ENCODE measurements at places on chromosomes 11 and 22.

DNA sequence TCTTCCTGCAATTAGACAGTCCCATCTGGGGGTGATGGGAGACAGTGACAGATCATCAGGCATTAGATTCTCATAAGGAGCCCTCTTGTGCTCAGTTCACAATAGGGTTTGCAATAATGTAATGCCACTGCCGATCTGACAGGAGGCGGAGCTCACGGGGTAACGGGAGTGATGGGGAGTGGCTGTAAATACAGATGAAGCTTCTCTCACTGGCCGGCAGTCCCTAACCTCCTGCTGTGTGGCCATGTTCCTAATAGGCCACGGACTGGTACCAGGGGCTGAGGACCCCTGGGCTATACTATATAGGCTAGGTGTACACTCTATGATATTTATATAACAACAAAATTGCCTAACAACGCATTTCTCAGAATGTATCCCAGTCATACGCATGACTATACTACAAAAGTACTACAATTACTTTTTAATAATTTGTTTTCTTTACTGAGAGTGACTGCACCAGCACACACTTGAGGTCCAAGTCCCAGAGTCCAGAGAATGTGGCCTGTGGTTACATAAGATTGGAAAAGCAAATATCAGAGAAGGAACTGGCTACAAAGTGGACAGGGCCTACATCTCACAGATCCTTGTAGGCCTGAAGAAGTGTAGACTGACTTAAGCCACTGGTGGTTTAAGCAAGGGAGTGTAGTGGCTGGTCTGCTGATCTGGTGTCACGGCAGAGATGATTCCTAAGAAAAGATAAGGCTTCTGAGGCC lies 200.0 kb downstream of the LARGE1 start:
- no peak for DNase-seq

DNA sequence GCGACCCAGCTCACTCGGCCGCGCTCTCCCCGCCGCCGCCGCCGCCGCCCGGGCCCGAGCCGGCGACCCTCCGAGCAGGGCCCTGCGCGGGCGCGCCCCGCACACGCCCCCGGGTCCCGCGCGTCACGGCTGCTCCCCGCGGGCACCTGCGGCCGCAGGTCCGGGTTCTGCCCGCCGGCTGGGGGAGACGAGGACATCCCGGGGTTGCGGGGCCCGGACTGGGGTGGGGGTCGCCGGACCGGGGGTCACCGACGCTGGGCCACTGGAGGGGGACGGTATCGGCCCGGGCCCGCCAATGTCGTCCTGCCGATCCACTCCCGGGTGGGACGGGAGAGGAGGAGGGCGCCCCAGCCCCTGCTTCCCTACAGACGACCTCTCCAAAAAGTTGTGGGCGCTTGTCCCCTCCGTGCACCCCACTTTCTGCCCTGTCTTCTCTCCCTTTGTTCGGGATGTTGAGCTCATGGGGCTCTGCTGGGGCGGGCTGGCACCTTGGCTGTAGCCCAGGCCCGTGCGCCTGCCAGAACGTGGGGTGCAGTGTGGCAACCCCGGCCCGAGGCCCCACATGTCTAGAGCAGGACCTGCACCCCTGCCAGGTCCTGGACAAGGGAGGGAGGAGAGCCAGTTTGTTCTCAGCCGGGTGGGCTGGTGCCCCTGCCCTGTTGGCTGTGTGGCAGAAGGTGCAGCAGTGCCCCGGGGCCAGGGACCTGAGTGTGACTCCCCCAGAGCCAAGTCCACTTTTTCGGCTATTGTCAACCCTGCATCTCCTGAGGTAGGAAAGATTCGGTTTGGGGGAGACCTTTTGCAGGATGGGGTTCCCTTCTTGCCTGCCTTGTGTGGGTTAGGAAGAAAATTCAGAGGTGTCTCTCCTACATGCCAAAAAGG lies 40.2 kb upstream of the CELSR1 start:
- DNase-seq: peak; percentile 32

DNA sequence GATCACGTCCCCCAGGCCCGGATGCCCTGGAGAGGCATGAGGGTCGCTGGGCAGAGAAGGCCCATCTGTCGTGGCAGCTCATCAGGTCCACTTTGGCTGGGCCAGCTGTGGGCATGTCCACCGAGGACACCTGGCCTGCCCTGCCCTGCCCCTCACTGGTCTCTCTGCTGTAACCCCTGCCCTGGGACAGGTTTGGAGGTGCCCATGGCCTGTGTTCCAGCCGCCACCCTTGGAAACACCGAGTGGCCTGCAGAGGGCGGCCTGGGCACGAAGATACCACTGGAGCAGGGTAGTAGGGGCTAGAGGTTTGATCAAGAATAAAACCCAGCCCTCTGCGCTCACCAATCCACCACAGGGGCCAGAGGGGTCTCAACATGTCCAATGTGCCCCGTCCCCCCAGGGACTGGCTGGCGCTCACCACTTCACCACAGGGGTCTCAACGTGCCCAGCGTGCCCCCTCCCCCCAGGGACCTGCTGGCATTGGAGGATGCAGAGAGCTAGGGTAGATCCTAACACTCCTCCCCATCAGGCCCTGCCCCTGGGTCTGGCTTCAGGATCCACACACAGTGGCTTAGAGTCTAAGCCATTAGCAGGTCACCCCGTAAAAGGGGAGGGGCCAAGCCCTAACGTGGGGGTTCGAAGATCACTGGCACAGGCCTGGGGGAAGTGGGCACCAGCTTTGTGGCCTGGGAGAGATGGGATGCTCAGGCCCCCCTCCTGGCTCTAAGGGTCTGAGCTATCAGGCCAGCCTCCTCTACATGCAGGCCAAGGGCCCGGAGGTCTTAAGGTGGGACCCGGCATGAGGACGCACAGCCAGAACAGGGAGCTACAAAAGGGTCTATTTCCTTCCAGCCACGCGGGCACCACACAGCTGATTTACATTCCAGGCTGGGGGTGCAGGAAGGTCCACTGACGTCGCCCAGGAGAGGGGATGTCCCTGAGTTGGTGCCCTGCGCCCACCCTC lies 1.3 kb upstream of the HDAC10 start:
- peak; percentile 80 for DNase-seq

DNA sequence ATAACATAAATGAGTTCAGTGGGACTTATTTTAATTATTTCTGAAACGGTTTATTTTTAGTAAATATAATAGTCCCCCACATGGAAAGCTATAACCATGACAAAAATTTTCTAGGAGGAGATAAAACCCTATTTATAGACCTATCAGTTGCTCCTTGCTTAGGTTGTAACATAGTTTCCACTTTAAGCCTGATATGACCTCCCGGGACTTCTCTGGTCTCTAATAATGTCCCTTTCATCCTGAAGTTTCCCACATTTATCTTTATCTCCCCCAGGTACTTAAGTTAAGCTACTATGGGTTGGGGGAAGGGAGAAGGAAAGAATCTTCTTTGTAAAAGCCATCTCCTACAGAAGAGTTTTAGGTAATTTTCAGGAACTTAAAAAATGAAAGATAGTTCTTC lies 117.7 kb downstream of the RBFOX2 start:
- no peak for DNase-seq

- no peak for DNase-seq
Measured at GRCh38 chr22:48084041-48084728, 1321.7 kb downstream of the TBC1D22A start.

- no peak for DNase-seq
Measured at GRCh38 chr11:121348220-121348875, 55.8 kb downstream of the SC5D start.

DNA sequence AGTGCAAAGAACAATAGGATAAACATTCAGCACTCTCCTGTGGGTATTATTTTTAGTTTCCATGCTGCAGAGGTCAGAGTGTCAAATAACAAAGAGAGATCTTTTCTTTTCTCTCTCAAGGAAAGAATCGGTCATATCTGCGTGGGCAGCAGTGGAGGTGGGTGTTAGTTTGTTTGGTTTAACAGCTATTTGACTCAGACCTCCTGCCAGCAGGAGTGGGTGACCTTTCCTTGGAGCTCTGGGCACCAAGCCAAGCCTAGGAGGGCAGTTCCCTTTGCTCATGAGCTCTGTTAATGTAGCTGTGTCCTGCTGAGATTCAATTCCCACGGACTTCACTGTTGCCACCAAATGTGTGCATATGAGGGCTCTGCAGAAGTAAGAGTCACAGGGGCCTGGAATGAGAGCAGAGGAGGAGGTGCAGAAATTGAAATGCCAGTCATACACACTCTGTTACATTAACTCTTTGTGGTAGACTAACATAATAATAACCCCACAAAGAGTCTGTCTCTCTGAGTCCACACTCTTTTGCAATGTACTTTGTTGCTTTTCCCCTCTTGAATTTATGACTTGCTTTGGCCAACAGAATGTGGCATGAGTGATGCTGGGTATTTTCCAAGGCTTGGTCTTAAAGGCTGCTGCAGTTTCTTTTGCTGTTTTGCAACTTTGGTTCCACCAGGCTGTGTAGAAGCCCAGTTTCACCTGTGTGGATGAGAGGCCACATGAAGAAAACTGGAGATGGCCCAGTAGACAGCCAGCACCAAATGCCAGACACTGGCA lies 76.0 kb upstream of the GRK3 start:
- peak; percentile 81 for DNase-seq

DNA sequence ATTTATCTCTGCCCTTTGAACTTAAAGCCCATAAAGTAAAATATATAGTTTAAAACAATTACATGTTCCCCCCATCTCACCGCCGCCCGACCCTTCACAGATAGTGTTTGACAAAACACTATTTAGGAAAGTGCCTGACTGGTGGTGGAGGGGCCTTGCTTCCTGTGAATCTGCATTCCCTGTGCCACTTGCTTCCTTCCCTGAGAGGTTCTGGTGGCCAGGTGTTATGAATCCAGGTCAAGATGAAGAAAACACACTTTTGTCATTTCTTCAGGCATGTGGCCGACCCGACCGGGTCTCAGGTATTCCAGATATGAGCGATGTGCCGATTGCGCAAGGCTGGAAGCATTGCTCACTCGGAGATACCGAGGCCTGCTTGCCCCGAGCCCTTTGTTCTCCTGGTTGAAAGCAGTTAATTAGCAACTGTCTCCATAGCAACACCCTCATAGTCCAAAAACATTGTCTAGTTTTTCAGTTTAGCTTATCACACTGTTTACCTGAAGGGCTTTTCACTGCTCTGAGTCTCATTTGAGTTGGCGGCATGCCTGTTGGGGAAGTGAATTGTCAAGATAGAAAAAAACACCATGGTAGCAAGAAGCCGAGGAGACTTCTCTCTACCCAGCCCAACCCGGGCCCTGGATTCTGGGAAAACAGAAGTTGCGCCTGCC lies 128.3 kb downstream of the TEAD1 start:
- peak; percentile 15 for DNase-seq

DNA sequence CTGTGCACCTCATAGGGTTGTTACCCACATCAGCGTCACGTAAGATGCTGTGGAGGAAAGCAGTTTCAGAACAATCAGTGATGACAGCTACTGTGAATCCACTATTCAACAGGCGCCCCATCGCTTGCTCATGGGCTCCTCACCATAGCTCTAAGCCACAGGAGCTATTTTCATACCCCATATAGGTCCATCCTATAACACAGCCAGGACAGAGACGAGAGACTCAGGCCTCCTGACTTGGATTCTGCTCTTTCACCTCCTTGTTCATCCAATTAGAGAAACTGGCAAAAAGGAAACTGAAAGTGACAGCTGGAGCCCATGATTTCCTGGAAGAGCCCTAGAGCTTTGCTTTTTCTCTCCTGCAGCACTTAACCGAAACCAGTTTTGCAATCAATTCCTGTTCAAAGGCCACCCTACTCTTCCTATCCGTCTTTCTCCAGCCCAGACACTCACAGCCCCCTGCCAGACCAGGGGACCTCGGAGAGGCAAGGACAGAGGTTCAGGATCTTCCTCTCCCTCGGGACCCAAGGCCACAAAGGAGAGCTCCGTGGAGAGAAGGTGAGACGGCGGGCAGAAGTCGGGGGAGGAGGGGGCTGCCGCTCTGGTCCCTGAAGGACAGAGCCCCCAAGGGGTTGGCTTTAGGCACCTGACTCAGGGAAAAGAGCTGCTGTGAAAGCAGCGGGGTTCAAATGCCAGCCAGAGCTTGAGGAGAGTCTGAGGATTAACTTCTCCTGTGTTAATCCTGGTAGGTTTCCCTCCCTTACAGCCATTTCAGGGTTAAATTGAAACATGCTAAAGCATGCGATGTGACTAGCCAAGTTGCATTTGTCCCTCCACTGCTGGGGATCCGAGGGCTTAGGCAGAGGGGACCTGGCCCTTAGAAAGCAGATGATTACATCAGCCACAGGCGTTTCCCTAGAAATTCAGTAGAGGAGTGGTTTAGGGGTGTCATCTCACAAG lies at the start of gene APOL6:
APOL6 (plus strand) TSS at position 381 of the 960 bp plus-strand sequence. CDS start 7,980 bp downstream, outside the sequence.
- peak; percentile 76 for DNase-seq

Measured in activated CD4-positive, alpha-beta T cell treated with anti-CD3 and anti-CD28 coated beads for 48 hours (primary cell).